Pancreas (tissue), 10 donors: ENCODE measurements at places on chromosomes 12 and 14. TPM values are rescaled to one million over a fixed set of nuclear protein-coding genes. Genes with fewer than 3 reads are reported as not detected.
A peak's percentile ranks its signal among the peaks of the same experiment; 100 is the strongest.

TPPP2 gene
- not detected for total RNA-seq

OR6C74 gene
- not detected for total RNA-seq

FITM1 gene
- 3.3 TPM for total RNA-seq

THAP2 gene
- 2.9 TPM for total RNA-seq

SLCO1C1 gene
- total RNA-seq, result 0.35 TPM

DNA sequence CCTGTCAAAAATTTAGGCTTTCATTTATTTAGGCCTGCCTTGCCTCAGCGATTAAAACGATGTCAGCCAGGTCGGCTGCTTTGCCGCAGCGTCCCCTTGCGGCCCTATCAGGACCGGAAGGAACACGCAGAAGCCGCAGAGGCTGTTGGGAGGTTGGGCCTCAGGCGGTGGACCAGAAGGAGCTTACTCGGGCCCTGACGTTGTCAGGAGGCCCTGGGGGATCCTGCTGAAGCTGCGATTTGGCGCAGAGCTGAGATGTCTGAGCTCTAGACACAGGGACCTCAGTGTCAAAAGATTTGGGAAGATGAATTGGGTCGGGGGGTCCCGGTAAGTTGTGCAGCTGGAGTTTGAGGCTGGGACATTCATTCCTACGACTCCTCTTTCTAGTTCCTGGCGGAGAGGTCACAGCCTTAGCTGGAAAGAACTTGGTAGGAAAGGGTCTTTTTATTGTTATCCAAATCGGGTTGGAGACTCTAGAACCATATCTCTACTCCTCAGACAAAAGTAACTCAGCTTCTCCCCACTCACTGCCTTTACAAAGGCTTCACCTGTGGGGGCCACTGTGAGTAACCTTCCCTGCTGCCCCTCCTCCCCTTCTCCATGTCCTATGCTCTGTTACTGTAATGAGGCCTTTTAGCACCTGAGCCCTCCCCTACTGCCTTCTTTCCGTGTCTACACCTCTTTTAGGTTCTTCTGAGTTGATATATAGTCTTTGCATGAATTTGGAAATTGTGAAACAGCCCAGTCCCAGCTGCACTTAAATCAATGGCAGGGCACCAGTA is 6.6 kb upstream of the ABCD2 start:
- no peaks in the 10 kb centered on the region for H3K36me3 ChIP-seq
- H3K4me3 ChIP-seq, result no peak overlapping the region
- no peak for DNase-seq
- no peaks in the 10 kb centered on the region for H3K27me3 ChIP-seq

DNA sequence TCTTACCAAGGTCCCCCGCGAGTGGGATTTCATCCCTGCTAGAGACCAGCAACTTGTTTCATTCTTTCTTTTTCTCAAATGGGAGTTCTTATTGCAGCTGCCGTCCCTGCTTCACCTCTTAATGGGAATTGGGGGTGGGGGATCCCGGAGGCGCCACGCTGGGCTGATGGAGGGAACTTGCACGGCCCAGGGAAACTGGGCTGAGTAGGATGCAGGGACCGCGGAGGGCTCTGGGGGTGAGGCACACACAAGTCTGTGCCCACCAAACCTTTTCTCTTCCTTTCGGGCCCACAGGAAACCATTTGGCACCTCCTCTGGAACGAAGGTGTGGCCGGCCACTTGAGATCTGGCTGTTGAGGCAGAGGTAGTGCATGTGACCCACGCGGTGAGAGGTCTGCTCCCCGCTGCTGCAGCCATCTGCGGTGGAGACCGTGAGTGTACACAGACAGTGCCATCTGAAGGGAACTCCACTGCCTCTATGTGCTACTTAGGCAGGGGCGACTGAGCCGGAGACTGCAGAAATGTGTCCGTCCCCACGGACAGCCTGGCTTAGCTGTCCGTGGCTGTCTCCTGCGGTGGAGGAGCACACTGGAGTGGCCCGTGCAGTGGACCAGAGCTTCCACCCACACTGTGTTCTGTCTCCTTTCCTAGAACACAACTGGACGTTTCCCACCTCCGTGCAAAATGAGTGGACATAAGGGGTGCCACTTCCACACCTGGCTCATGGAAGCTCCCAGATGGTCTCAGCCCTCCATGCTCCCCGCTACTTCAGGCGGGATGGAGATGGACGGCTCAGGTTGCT is 42.1 kb upstream of the TESC start:
- H3K27ac ChIP-seq, result no peak overlapping the region
- H3K4me3 ChIP-seq, result no peak overlapping the region
- DNase-seq, result no peak
- H3K36me3 ChIP-seq, result peaks cover 12% of the 10 kb centered on the region
- peaks cover 9% of the 10 kb centered on the region for H3K4me1 ChIP-seq
- H3K27me3 ChIP-seq, result no peaks in the 10 kb centered on the region

DNA sequence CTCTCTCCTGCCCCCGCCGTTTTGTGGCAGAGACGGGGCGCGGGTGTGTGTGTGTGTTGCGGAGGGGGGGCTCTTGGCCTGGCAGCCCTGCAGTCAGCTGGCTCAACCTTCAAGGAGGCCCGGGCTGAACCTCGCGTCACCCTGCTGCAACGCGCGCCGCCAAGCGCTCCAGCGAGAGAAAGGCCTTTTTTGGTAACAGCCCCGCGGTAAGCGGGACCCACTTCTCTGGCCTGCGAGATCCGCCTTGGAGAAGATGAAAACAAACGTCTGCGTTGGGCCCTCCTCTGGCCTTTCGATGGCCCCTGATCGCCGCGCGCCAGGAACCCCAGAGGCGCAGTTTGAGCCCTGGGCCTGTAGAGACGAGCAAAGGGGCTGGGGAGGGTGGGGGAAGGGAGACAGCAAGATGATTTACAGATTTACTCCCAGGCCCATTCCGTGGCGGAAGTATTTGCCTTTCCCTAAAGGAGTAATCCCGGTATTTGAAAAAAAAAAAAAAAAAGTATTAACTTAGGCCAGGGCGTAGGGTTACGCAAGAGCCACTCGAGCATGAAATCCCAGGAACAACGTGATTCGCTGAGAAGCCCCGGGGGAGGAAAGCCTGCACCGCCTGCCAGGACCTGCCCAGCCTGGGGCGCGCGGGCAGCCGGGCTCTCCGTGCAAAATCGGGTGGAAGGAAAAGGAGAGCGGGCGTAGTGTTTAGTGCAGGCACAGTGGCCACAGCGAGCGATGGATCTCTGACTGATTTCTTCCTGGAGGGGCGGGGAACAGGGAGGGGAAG is 4.5 kb upstream of the IRF2BPL start:
- H3K36me3 ChIP-seq, result no peaks in the 10 kb centered on the region
- H3K4me1 ChIP-seq, result peaks cover 62% of the 10 kb centered on the region
- peak overlapping the region; percentile 31 for H3K4me3 ChIP-seq
- H3K27ac ChIP-seq, result peak overlapping the region; percentile 99
- H3K27me3 ChIP-seq, result no peaks in the 10 kb centered on the region

- no peak for DNase-seq
- H3K27me3 ChIP-seq, result no peaks in the 10 kb centered on the region
- H3K36me3 ChIP-seq, result no peaks in the 10 kb centered on the region
- H3K27ac ChIP-seq, result no peak overlapping the region
These were observed 7.0 kb downstream of the ETNK1 start for GRCh38 chr12:22631863-22632463.

GRCh38 chr12:57841445-57841844 is 5.1 kb downstream of the CTDSP2 start:
- H3K27me3 ChIP-seq, result no peaks in the 10 kb centered on the region
- no peaks in the 10 kb centered on the region for H3K36me3 ChIP-seq
- peak overlapping the region; percentile 16 for H3K27ac ChIP-seq
- no peak for DNase-seq
- no peak overlapping the region for H3K4me3 ChIP-seq
- H3K4me1 ChIP-seq, result peaks cover 63% of the 10 kb centered on the region

GRCh38 chr12:132827763-132828703 is 636 bp downstream of the GOLGA3 start:
- H3K4me1 ChIP-seq, result peaks cover 12% of the 10 kb centered on the region
- peak overlapping the region; percentile 88 for H3K4me3 ChIP-seq
- DNase-seq, result peak; percentile 33
- no peaks in the 10 kb centered on the region for H3K27me3 ChIP-seq

GRCh38 chr12:21801522-21802288 is 27.2 kb upstream of the KCNJ8 start:
- H3K27ac ChIP-seq, result peak overlapping the region; percentile 61
- H3K27me3 ChIP-seq, result no peaks in the 10 kb centered on the region
- H3K36me3 ChIP-seq, result no peaks in the 10 kb centered on the region
- no peak overlapping the region for H3K4me3 ChIP-seq
- no peak for DNase-seq
- H3K4me1 ChIP-seq, result peaks cover 16% of the 10 kb centered on the region

DNA sequence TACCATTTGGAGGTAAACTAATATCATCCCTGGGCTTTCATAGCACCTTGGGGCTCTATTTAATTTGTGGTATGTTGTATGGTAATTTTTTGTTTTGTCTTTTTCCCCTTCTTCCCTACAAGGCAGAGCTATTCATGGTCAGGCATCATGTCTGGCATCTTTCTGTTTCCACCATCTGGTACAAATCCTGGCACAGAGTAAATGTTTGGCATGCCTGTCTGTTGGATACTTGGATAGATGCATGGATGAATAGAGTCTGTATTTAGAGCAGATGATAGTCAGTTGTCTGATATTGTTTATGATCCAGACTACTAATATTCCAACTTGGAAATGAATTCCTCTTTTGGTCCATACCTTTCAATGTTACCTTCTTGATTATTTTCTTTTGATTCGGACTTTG is 139.8 kb downstream of the NEDD1 start:
- no peaks in the 10 kb centered on the region for H3K27me3 ChIP-seq
- no peak overlapping the region for H3K27ac ChIP-seq
- no peak for DNase-seq
- no peaks in the 10 kb centered on the region for H3K4me1 ChIP-seq

GRCh38 chr14:103687712-103688111 is 27.5 kb downstream of the XRCC3 start:
- no peak overlapping the region for H3K27ac ChIP-seq
- H3K27me3 ChIP-seq, result no peaks in the 10 kb centered on the region
- DNase-seq, result no peak
- no peaks in the 10 kb centered on the region for H3K36me3 ChIP-seq
- H3K4me3 ChIP-seq, result no peak overlapping the region
- no peaks in the 10 kb centered on the region for H3K4me1 ChIP-seq

DNA sequence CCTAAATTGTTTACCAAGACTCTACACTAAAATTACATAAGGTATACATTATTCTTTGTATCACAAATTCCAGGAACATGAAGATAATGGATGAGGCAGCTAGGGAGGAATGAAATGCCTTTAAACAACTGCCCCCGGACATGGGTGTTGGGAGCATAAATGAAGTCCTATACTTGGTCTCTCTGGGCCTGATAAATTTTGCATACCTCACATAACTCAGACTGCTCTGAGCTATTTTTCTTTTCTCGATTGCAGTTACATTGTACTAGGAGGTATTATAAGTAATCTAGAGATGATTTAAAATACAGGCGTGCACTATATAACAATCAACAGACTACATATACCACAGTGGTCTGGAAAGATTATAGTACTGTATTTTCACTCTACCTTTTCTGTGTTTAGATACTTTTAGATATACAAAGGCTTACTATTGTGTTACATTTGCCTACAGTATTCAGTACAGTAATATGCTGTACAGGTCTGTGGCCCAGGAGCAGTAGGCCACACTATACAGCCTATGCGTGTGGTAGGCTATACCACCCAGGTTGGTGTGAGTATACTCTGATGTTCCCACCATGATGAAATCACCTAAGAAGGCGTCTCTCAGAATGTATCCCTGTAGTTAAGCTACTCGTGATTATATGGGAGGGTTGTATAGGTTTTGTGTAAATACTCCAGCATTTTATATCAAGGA is 14.3 kb downstream of the FNTB start:
- no peaks in the 10 kb centered on the region for H3K4me1 ChIP-seq
- no peaks in the 10 kb centered on the region for H3K36me3 ChIP-seq
- no peaks in the 10 kb centered on the region for H3K27me3 ChIP-seq
- H3K27ac ChIP-seq, result no peak overlapping the region
- no peak for DNase-seq
